Esophagus squamous epithelium (tissue), 5 donors: ENCODE measurements at places on chromosomes 1 and 21. TPM values are rescaled to one million over a fixed set of nuclear protein-coding genes. Genes with fewer than 3 reads are reported as not detected.

The C1orf141 gene
- total RNA-seq: not detected

The GJA9 gene
- total RNA-seq: 0.50 TPM

The BCAN gene
- total RNA-seq: not detected

The PADI3 gene
- total RNA-seq: 9.9 TPM

The AKT3 gene
- 32.2 TPM for total RNA-seq

The TLR5 gene
- 5.1 TPM for total RNA-seq

The SLAMF8 gene
- 0.79 TPM for total RNA-seq

The NBPF11 gene
- total RNA-seq: 4.4 TPM

DNA sequence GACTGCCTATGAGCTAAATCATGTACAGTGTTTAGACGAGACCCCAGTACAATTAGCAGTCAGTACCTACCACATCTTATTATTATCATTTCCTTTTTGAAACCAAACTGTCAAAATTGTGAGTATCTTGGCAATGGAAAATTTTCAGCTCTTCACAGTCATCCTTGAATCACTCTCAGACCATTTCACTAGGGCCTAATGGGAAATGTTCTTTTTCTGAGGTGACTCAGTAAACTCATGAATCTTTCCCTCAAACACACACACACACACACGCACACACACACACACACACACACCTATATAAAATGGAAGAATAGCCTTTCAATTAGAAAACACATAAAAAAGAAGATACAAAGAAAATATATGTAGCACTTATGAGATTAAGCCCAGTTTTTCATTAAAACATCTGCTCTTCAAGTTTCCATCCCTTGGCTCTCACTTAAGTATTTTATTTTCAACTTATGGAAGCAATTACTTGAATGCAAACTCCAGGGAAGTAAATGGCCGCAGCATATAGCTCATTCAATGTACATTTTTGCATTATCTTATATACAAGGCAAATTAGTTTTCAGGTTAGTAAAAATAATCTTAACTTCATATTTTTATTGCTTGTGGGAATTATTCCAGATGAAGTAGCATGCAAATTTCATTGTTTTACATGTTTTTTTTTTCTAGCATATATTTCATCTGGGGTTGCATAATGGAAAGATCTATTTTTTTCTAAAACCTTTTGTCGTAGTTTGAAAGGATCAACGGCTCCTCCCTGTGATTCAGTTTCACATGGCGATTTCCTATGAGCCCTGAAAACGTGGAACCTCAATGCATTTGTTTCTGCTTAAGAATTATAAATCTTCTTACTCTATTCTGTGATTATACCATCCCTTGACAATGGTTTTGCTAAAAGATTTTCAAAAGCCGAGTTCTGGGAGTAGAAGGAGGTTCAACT is 46.3 kb upstream of the TMPRSS15 start:
- no peak for DNase-seq

DNA sequence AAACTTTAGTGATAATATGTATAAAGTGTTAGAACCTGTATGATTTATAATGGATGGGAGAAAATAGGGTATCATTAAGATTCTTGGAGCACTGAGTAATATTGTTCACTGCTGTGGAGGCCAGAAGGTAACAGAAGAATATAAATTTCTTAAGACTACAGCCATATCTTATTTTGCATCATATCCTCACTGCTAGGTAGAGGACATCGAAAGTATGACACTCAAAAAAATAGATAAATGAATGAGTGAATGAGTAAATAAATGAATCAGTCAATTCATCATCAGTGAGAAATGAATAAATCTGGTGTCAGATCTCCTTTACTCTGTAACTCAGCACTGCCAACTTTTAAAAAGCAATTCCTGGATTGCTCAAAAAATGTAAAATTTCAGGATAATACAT is 33.2 kb downstream of the RGS13 start:
- no peak for DNase-seq

DNA sequence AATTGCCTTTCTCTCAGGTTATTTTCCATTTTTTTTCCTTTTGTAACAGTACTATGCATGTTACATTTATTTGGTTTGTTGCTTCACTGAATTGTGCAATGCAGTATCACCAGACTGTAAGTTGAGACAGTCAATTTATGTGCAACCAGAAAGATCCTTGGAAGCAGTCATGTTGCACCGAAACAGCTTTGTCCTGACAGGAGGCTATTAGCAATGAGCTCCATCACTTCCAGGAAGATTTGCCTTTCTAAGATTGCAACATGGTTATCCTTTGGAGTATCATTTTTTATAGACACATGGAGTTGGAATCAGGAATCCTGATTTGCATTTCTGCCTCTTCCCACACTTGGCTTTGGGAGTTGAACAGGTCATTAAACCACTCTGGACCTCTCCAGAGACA is 84.5 kb upstream of the ST6GALNAC5 start:
- no peak for DNase-seq

GRCh38 chr21:43322805-43323204 is 104.1 kb downstream of the SIK1 start:
- DNase-seq: no peak

DNA sequence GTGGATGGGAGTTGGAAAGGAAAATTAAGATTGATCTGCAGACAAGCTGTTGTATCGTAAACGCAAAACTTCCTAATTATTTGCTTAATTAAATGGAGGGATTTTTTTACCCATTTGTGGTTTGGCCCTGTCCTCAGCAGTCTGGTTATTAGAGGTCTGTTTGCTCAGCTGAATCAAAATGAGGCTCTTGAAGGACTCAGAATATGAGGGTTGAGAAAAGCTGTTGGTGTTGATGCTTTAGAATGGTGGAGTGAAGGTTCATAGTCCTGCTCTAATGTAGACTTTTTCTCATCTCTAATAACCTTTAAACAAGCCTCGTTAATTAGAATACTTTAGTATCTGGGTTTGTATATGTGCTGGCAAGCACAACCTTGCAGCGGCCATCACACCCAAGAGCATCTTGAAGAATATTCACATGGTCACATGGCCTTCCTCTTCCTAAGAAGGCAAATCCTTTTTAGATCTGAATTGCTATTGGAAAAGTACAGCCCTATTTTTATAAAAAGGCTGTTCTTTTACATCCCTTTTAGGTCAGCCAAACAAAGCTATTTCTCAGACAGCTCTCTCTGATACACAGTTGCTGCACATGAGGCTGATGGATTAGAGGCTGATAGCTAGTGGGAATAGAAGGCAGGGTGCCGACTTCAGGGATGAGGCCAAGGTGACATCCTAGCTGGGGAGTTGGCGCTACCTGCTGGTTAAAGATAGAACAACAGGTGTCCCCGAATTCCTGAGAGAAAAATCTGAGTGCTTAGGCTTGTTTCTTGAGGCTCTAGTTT is 53.8 kb downstream of the MACF1 start:
- no peak for DNase-seq

DNA sequence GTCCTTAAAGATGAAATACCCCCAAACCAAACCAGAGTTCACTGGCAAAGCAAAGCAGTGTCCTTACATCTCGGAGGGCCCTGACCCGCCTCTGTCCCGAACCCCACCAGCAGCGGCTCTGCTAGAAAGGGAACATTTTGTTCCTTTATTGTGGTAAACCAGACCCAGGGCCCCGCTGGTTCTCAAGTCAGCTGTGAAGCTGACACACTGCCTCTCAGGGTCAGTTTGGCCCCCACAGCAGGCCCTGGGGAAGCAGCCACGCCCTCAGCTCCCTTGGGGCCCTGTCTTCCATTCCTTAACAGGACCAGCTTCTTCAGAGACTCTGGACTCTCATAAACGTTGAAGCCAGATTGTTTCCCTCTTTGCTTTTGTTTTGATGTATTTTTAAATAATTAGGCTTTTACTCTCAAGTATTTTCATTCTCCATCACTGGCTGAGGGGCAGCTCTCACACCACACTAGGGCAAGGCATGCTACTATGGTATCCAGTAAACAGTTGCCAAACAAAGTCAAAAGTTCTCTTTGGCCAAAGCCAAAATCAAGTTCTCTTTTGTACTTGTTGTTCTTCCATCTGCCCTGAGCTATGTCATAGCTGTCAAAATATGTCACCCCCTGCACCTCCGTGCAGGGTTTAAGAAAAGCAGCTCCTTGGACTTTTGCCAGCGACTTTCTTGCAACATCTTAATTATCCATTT is 61.1 kb upstream of the ANGPTL1 start:
- DNase-seq: no peak

DNA sequence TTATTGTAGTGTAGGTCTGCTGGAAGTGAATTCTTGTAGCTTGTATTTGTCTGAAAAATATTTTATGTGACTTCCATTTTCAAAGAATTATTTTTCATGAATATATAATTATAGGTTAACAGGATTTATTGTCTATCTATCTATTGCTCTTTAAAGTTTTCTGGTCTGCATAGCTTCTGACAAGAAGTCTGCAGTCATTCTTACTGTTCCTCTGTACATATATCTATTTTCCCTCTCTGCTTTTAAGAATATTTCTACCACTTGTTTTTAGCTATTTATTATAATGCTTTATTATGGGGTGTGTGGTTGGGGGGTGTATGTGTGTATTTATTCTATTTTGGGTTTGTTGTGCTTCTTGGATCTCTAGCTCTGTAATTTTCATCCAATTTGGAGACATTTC is 77.4 kb downstream of the ETS2 start:
- no peak for DNase-seq

DNA sequence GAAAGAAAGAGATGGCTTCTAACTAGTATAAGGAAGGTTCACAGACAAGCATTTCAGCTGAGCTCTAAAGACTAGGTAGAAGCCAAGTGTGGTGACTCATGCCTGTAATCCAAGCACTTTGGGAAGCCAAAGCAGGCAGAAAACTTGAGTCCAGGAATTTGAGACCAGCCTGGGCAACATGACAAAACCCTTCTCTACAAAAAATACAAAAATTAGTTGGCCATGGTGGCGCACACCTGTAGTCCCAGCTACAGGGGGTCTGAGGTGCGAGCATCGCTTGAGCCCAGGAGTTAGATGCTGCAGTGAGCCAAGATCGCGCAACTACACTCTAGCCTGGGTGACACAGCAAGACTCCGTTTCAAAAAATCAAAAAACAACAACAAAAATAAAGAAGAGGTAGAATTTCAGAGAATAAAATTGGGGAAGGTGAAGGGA is 27.8 kb downstream of the FBXO42 start:
- no peak for DNase-seq

DNA sequence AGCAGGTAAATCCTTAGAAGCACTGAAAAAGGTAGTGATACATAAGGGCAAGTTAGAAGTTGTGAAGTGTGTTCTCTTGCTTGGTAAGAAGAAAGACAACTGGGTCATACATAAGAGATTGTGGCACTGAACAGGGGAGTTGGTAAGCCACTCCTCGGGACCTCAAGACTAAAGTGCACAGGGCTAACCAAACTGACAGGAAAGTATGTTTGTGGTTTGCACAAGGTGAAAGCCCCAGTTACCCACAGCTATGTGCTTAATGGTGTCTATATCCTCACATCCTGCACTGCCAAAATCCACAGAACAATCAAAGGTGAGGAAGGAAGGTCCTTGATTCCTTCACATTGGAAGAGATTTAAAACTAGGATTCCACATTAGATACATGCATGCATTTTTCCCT is 276.5 kb downstream of the DNM3 start:
- DNase-seq: no peak

DNA sequence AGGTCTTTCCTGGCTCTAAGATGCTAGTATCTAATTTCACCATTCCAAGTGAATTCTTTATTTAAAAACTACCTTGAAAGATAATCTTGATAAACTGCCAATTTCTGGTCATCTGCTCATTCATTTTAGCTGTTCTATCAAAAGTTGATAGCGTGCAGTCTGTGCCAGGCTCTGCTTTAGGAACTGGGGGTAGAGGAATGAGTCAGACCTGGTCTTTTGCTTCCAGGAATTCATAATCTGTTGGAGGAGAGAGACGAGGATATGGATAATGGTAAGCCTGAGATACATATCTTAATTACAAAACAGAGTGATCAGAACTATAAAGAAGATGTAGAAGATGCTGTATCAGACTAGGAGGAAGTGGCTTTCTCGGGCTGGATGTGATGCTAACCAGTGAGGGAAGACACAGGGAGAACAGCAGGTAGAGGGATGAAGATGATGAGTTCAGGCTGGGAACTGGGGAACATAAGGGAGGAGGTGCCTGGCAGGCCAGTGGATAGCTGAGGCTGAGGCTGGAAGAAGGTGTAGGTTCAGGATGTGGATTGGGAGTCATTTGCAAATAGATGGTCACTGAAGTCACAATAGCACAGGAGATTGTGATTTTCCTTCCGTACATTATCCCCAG is 12.3 kb upstream of the PHC2 start:
- no peak for DNase-seq

GRCh38 chr1:155591770-155592169 is 18.2 kb upstream of the MSTO1 start:
- DNase-seq: no peak

DNA sequence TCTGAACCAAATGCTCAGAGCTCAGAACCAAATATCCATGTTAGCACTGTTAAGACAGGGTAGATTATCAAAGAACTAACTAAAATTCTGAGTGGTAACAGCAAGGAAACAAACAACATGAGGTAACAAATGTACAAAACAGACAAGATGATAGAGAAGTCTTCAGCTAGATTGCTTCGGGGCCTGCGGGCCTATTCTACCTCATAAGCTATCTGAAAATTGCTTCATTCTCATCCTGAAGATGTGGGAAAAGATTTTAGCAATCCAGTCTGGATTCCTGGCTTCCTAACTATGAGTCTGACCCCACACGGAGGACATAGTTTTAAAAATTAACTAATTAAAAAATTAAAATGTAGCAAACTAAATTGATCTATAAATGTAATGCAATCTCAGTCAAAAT is 9.2 kb upstream of the QSOX1 start:
- DNase-seq: no peak

- DNase-seq: no peak
These were observed 37.3 kb downstream of the CDC42 start for GRCh38 chr1:22089787-22090186.

GRCh38 chr1:163844459-163844858 is 522.7 kb downstream of the NUF2 start:
- DNase-seq: no peak

DNA sequence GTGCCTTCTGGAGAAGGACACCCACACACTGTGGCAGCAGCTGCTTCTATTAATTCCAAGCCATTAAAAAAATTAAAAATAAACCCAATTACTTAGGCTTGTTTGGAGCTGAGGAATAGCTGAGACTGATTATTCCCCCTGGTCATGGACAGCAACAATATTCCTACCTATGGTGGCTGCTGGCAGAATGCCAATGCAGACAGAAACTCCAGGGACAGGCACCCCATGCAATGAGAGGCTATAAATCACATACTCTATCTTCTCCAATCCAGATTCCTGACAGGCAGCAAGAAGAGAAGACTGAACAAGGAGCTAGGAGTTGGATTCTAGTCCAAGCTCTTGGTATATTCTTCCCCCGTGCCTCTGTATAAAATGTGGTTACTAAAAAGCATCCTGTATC is 275.4 kb upstream of the BEND5 start:
- no peak for DNase-seq

DNA sequence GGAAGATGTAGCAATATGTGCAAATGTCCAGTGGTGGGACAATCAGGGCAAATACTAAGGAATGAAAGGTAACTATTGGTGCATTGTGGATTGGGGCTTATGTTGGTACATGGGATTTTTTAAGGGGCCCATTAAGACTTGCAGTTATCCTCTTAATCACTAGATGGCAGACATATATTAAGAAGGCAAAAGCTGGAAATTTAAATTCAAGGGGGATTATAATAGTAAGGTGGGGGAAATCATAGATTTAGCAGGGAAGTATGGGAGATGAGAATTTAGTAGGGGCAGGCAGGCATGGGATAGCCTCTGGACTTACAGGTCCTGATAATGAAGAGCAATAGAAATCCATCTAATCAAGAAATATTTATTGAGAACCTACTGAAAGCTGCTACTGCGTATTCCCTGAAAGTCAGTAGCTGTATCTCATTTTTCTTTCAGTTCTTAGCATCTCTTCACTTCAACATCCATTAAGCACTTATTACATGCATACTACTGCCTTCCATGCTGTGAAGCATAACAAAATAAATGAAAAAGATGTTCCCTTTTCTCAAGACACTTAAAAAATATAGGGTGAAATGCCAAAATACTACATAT is 251.8 kb downstream of the CRB1 start:
- DNase-seq: no peak
